AG20443 (cell line): ENCODE measurements at places on chromosomes 6 and 20.

DNA sequence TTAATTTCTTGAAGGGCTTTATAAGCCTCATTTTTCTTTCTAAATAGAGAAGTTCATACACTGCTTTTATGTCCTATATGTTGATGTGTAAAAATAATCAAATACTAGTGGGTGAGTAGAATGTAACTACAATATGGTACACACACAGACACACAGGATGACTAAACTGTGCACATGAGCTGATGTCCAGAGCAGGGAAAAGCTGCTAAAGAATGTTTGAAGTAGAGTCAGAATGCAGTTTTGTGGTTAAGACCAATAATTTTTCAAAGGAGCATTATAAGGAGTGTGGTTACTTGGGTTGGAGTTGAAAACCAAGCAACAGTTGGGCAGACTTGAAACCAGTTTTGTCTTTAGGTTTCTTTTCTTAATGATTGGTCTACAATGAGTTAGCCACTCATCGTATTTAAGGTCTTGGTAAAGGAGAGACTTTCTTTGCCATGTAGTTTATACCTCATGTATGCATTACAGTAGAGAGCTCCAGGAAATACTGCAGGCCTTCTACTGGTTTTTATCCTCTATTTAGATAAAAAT lies 196.6 kb downstream of the ESR1 start:
- no peak for DNase-seq

- no peak for DNase-seq
Measured at GRCh38 chr6:20868397-20869096, 334.3 kb downstream of the CDKAL1 start.

GRCh38 chr6:111871207-111871606 lies 2.0 kb downstream of the FYN start:
- DNase-seq: no peak

- DNase-seq: no peak
Measured at GRCh38 chr20:56348746-56349145, 10.0 kb upstream of the FAM210B start.

DNA sequence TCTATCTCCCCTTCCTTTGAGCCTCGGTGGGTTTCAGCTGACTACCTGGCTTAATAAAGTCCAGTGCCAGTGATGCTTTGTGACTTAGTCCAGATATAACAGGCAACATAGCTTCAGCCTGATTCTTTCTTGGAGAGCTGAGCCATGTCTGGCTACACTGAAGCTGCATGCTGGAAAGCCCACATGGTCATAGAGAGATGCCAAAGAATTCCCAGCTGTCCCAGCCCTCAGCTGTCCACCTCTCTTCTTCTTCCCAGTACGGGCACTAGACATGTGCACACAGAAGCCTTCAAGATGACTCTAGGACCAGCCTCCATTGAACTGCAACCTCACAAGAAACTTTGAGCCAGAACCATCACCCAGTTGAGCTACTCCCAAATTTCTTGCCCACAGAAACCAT lies 154.1 kb upstream of the MYLIP start:
- no peak for DNase-seq

DNA sequence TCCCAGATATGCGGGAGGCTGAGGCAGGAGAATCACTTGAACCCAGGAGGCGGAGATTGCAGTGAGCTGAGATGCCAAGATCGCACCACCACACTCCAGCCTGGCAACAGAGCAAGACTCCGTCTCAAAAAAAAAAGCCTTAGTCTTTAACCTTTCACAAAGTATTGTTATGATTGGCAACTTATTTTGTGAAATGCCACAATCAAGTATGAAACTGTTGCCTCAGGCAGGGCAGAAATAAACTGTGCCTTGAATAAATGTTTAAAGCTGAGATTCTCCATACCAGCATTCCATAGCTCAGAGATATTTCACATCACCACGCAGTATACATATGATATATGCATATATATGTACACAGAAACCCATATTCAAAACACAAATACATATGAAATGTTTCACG lies 120.1 kb upstream of the CCDC28A start:
- DNase-seq: no peak
